ENCODE measurements at places on chromosomes 11 and 22.

- no peaks in the 10 kb centered on the region for H3K4me1 ChIP-seq
- no peak overlapping the region for H3K27ac ChIP-seq
- peaks cover 6% of the 10 kb centered on the region for H3K27me3 ChIP-seq
- H3K4me3 ChIP-seq: no peak overlapping the region
- no peaks in the 10 kb centered on the region for H3K36me3 ChIP-seq
- no peak for DNase-seq
These were observed 1.4 kb upstream of the OR4D11 start for GRCh38 chr11:59501931-59502330.

GRCh38 chr11:113951537-113951936 is 23.4 kb upstream of the HTR3A start:
- peaks cover 16% of the 10 kb centered on the region for H3K4me1 ChIP-seq
- peak overlapping the region; percentile 90 for H3K27ac ChIP-seq
- peak overlapping the region; percentile 62 for H3K4me3 ChIP-seq
- H3K36me3 ChIP-seq: no peaks in the 10 kb centered on the region
- H3K27me3 ChIP-seq: peaks cover 2% of the 10 kb centered on the region

DNA sequence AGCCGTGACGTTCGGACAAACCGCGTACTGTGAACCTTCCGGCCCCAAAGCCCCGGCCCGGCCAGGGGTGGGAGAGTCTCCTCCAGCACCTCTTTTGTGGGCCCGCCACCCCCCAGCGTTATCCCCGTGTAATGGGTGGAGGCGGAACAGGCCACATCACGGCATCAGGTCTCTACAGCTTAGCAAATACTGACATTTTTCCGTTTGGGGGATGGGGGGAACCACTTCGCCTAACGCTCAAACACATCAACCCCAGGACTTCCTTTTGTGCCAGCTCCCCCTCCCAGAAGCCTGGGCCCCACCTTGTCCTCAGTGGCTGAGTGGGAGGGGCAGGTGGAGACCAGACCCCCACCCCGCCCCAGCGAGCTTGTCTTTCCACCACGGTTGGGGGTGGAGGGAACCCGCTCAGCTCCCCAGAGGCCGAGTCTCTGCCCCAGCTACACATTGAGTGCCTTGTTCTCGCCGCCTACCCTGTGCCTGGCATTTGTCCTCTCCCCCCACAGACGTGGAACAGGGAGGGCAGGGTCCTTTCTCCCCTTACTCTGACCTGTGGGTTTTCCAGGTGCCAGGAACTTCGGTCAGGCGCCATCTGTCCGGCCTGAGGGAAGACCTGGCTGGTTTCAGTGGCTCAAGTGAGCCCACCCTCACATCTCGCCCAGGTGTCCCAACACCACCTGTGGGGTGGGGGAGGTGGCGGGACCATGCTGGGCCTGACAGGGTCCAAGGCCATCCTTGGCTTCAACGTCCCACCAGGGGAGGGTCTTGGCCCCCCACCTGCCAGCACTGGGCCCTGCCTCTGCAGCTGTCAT is 29.6 kb downstream of the SBF1 start:
- H3K27me3 ChIP-seq: peaks cover 39% of the 10 kb centered on the region
- no peak overlapping the region for H3K4me3 ChIP-seq
- H3K4me1 ChIP-seq: peaks cover 8% of the 10 kb centered on the region
- peak; percentile 5 for DNase-seq
- no peaks in the 10 kb centered on the region for H3K36me3 ChIP-seq
- H3K27ac ChIP-seq: peak overlapping the region; percentile 48

DNA sequence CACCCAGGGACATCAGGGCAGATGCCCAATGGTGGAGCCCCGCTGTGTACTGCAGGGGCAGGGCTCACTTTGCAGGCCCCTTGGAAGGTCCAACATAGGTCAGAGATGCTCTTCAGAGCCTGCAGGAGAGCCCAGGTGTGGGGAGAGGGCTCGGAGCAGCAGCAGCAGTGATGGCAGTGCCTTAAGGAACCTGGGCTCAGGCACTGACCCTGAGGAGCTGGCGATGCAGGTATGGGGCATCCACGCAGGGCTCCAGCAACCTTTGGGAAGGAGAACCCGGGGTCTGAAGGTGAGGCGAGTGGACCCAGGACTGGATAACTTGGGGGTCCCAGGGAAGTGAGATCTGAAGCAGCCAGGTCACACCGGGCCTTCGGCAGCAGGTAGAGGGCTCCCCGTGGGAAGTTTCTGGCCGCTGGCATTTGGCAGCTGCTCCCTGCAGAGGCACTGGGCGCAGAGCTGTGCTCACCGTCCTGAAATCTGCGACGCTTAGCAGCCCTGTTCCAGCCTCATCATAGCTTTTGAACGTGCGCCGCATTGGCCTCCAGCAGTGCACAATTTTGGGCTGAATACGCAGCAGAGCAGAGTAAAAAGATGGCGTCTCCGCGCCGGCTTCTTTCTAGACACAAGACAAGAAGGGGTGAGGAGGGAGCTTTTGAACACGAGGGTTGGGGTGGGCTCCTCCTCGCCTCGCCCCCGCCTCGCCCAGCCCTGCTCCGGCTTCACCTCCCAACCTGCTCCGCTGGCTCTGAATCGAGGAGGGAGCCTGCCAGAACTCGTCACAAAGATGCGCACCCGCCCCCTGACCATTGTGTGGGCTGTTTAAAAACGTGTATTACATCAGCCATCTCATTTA is 118.8 kb downstream of the MPPED1 start:
- H3K4me3 ChIP-seq: no peak overlapping the region
- H3K36me3 ChIP-seq: no peaks in the 10 kb centered on the region
- H3K27ac ChIP-seq: no peak overlapping the region

DNA sequence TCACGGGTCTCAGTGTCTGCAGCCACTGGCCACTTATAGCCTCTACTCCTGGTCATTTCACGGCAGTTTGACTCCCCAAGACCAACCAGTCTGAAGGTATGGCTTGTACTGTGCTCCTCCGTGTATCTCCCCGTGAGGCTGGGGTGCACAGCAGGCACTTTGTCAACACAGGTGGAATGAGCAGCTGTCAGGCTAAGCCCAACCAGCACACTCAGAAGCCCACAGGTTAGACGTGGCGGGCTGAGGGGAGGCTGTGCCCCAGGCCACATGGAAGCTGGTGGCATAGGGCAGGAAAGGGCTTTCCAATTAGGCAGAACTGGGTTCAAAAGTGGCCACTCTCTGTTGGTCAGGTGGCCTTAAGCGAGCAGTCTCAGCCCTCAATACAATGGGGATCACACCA is 7.0 kb downstream of the TP53I11 start:
- H3K4me1 ChIP-seq: peaks cover 89% of the 10 kb centered on the region
- peak overlapping the region; percentile 86 for H3K27ac ChIP-seq
- H3K4me3 ChIP-seq: peak overlapping the region; percentile 81
- peaks cover 27% of the 10 kb centered on the region for H3K27me3 ChIP-seq
- no peak for DNase-seq
- peaks cover 4% of the 10 kb centered on the region for H3K36me3 ChIP-seq

- no peak for DNase-seq
- no peak overlapping the region for H3K27ac ChIP-seq
- no peaks in the 10 kb centered on the region for H3K4me1 ChIP-seq
- no peak overlapping the region for H3K4me3 ChIP-seq
- peaks cover 2% of the 10 kb centered on the region for H3K27me3 ChIP-seq
These were observed 104.0 kb upstream of the IGLL5 start for GRCh38 chr22:22783575-22783974.

DNA sequence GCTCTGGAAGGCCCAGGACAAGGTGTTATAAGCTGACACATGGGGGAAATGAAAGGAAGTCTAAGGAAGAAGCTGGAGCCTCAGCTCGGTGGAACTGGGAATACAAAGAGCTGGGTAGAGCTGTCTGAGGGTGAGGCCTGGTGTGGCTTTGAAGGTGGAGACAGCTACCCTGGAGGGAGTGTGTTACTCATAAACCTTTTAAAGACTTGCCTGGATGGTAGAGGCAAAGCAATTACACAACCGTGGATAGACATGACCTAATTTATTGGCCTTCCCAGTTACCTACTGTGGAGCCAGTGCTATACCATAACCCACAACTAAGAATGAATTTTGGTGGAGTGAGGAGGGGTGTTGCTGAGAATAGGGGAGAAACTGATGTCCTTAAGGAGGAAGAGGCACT is 22.6 kb downstream of the EXPH5 start:
- no peak for DNase-seq
- H3K36me3 ChIP-seq: no peaks in the 10 kb centered on the region
- no peak overlapping the region for H3K4me3 ChIP-seq
- no peaks in the 10 kb centered on the region for H3K27me3 ChIP-seq
- H3K27ac ChIP-seq: no peak overlapping the region

DNA sequence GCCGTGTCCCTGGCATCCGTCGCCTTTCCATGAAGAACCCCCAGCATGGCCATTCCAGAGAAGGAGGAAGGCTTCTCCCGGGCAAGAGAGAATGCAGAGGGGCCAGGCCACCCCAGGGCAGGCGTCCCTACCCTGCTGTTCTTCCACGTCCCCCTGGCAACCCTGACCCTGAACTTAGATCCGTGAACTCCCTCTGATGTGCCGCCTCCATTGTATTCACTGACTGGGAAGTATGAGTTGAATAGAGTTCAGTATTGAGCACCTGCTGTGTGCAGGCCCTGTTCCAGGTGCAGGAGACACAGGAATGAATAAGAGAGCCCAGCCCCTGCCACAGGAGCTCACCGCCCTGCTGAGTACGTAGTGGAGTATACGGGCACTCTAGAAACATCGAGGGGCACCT is 29.1 kb upstream of the RELT start:
- H3K4me1 ChIP-seq: peaks cover 10% of the 10 kb centered on the region
- DNase-seq: no peak
- H3K36me3 ChIP-seq: no peaks in the 10 kb centered on the region
- no peak overlapping the region for H3K27ac ChIP-seq
- H3K27me3 ChIP-seq: peaks cover 11% of the 10 kb centered on the region

DNA sequence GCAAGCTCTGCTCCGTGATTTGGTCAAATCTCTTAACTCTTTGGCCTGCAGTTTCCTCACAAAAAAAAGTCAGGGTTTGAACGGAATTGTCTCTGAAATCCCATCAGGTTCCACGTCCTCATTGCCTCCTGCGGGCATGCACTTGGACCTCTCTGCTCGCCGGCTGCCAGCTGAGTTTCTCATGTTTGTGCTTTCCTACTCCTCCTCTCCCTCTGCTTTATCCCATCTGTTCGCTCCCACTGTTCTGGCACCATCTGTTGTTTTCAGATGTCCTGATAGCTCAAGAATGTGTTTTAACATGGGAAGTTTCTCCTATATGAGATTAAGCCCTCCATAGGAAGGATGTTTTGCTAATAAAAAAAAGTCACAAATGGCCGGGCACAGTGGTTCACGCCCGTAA is 49.4 kb upstream of the ARHGAP42 start:
- peak overlapping the region; percentile 97 for H3K27ac ChIP-seq
- peak overlapping the region; percentile 80 for H3K4me3 ChIP-seq
- peaks cover 4% of the 10 kb centered on the region for H3K27me3 ChIP-seq
- peaks cover 5% of the 10 kb centered on the region for H3K36me3 ChIP-seq

DNA sequence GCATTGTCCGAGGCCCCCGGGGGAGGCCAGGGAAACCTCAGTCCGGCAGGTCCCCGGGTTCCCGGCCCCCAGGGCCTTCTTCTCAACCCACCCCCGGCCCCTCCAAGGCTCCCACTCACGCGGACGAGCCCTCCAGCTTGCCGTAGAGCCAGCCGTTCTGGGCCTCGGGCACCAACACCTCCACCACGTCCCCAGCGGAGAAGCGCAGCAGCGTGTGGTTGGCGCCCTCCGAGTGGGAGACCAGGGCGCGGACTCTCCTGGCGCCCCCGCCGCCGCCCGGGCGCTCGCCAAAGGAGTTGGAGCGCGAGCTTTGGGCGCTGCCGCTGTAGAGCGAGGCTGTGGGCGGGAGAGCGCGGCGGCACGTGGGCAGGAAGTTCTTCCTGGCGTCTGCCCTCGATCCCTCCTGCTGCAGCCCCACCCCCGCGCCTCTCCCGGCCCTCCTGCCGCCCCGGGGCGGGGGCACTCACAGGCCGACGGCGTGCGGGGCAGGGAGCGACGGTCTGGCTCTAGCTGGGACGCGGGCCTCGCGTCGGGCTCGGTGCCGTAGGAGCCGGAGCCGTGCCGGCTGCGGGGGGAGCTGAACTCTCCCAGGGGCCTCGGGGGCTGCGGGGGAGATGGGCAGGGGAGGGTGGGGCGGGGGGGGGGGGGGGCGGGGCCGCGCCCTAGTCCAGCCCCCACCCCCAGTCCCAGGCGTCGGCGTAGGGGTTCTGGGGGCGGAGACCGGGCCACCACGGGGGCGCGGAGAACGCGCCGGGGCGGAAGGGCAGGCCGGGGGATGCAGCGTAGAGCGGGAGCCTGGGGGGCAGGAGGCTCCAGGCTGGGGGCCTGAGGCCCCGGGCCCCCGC is 4.9 kb upstream of the SLC16A8 start:
- no peak overlapping the region for H3K27ac ChIP-seq
- peaks cover 11% of the 10 kb centered on the region for H3K27me3 ChIP-seq
- DNase-seq: peak; percentile 38
- H3K4me1 ChIP-seq: peaks cover 22% of the 10 kb centered on the region

DNA sequence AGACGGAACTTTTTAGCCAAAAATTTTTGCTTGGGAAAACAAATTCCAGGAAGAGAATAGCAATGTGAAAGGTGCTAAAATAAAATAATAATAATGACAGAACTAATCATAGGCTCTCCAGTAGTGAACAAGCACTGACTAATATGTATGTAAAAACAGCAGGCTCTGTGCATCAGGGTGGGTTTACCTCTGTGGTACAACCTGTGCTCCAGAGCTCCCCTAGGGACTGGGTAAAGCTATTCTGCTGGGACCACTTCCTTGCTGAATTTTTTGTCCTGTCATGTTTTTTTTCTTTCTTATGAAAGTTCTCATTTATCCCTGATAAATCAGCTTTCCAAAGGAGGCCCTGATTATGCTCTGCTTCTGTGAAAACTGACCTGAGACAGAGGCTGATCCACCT is 18.8 kb downstream of the LUZP2 start:
- no peak overlapping the region for H3K4me3 ChIP-seq
- H3K27me3 ChIP-seq: no peaks in the 10 kb centered on the region
- no peak for DNase-seq
- H3K36me3 ChIP-seq: no peaks in the 10 kb centered on the region

DNA sequence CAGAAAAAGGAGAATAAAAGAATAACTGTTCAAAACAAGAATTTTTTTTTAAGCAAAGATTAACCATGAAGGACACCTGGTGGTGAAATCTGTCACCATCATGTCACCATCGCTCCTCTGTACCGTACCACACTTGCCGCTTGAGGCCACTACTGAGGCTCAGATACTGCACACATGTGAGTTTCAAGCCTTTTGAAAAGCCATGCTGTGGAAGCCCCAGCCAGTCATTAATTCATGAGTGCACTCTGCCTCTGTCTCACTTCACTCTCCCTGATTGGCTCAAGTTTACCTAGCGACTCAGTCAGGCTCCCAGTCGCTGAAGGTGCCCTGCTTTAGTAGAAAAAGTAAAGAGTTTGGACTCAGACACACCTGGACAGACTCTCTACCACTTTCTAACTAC is 6.6 kb upstream of the MS4A12 start:
- no peaks in the 10 kb centered on the region for H3K4me1 ChIP-seq
- H3K4me3 ChIP-seq: no peak overlapping the region
- H3K36me3 ChIP-seq: no peaks in the 10 kb centered on the region
- no peaks in the 10 kb centered on the region for H3K27me3 ChIP-seq
- DNase-seq: peak; percentile 19
- no peak overlapping the region for H3K27ac ChIP-seq
